Sciatic nerve (tissue), 2 donors: ENCODE measurements at places on chromosomes 1 and 21. TPM values are rescaled to one million over a fixed set of nuclear protein-coding genes. Genes with fewer than 3 reads are reported as not detected.

- DNase-seq = no peak
These were observed 47.0 kb upstream of the CSF1 start for GRCh38 chr1:109863667-109864046.

GRCh38 chr1:53700776-53701175 is 38.2 kb downstream of the GLIS1 start:
- DNase-seq = no peak

SELP gene
- total RNA-seq = 21.0 TPM

DNA sequence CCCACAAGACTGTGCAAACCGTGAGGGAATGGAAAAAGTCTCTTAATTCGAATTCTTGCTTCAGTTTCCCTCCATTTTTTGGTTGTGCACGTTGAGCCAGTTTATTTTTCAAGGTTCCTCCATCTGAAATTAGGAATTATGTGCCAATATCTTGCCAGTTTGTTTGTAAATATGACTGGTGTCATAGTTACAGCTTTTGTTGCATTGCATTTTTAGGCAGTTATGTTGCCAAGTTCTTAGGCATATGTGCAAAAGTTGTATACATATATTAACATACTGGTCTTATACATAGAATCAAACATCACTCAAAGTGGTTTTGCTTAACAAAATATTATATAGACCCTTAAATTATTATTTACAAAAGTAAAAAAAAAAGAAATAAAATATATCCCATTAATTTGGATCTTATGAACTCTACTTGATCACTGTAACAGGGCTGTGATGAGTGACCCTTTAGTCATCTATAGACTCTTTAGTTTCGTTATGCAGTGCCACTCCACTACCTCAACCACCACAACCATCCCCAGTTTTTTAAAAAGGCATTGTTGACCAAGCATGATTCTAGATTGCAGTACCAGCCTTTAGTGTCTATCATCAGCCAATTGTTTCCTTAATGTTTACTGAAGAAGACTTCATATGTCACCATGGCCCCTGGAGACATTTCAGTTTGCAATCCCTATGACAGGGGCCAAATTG is 20.9 kb upstream of the DYNLT5 start:
- DNase-seq = no peak

GRCh38 chr1:230957580-230957989 is 21.1 kb downstream of the TTC13 start:
- DNase-seq = no peak

RHCE gene
- total RNA-seq = 1.1 TPM

GRCh38 chr1:85830837-85831236 is 122.6 kb upstream of the ZNHIT6 start:
- DNase-seq = no peak

CCDC181 gene
- total RNA-seq = 2.1 TPM

TMPRSS15 gene
- not detected for total RNA-seq
